ENCODE measurements at places on chromosomes 7 and 10.

DNA sequence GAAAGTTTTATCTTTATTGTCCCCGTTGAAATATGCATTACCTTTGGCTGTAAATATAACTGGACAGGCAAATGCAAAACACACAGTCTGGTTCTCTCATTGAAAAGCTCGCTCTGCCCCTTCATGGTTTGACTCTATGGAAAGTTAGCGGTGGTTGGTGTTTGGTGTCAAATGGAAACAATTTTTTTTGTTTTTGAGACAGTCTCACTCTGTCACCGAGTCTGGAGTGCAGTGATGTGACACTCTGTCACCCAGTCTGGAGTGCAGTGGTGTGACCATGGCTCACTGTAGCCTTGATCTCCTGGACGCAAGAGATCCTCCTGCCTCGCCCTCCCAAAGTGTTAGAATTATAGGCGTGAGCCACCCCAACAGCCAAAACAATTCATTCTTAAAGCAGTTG is 149.7 kb downstream of the LRRC4 start:
- DNase-seq: no peak

- DNase-seq: no peak
Measured at GRCh38 chr7:1430056-1430845, 29.0 kb downstream of the MICALL2 start.

- peak; percentile 89 for DNase-seq
Measured at GRCh38 chr7:133582766-133583523, 330.1 kb downstream of the EXOC4 start.

DNA sequence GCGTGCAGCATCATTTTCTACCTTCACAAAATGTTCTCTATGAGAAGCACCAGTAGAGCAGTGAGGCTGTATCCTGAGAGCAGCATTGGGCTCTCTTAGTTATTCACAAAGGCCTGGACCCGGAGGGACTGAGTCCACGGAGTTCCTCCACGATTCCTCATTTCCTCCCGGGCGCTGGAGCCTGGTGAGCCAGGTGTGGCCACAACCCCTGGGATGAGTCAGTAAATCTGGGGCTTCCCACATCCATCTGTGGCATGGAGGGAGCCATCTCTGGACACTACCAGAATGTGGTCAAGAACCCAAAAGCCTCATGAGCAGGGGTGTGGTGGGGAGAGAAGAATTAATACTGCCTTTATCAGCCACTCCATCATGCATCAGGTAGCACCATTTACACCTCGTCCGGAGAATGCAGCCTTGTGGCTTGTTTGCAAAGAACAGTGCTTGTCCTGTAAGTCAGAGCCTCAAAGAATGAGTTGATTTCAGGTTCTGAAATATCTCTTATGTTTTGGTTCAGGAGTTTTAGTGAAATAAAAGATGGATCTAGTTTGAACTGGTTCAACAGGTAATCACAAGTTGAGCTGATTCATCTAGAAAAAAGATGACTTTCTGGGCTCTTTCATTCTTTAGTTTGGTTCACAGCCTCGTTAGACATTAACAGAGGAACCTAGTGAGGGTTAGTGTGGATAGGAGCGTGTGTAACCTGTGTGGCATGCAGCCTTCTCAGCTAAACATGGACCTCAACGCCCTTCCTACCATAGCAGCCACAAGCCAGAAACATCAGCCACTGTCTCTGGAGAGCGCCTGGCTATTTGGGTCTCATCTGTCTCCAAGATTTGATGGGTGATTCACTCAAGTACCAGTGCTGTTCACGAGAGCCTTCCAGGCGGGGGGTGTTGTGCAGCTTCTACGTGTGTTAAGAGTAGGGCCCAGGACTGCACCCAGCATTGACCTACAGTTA is 95.2 kb downstream of the WDR37 start:
- no peak for DNase-seq

DNA sequence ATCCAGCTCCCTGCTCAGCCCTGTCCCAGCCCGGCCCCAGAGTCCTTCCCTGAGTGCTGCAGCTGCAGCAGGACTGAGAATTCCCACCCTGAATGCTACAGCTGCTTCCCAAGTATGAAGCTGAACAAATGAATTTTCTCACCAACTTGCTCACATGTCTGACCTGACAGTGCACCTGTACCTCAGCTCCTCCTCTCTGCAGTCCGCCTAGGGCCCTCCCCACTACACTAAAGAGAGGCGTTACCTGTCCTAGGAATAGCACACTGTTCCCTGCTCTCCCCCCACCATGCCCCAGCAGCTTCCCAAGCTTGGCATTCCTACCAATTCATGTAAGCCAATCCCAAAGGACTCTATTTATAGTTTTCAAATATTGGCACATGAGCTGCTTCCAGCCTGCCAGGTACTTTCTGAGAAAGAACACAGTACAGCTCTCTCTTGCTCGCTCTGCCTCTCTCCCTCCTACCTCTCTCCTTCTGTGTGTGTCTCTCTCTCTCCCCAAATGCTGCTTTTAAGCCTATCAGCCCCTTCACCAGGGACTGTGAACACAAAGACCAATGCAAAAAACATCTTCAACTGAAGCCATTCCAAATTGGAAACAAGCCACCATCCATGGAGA is 400.1 kb downstream of the TNS3 start:
- DNase-seq: no peak

- no peak for DNase-seq
Measured at GRCh38 chr10:24695452-24695851, 28.2 kb downstream of the ARHGAP21 start.

DNA sequence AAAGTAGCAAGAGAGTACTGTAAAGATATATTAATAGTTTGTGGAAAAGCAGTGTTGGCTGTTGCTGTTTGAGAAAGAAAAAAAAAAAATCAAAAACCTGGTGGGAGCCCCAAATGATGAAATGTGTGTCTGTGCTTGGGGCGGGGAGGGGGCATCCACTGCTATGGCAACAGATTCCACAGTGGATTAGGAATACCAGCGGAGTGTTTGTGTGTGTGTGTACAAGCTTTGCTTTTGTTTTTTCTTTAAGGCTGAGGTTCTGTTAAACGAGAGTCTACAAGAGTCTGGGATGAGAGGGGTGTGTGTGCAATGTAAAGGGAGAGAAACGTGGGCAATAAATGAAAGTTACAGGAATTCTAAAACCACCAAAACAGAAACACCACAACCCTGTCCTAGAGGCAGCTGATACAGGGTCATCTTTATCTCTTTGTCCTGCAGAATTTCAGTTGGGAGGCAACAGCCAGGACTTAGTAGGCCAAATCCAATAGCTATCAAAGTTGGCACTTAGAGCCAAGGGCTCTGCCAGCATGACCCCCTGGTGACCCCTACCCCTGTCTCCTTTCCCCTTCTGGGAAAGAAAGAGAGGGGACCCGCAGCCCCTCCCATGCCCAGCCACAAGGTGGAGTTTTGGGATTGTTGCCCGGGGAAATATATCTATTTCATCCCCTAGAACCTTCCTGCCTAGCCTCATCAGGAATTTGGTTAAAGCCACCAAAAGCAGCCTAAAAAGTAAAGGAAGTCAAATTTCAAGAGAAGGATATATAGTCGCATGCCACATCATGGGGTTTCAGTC is 85.4 kb downstream of the OSBPL3 start:
- DNase-seq: no peak

DNA sequence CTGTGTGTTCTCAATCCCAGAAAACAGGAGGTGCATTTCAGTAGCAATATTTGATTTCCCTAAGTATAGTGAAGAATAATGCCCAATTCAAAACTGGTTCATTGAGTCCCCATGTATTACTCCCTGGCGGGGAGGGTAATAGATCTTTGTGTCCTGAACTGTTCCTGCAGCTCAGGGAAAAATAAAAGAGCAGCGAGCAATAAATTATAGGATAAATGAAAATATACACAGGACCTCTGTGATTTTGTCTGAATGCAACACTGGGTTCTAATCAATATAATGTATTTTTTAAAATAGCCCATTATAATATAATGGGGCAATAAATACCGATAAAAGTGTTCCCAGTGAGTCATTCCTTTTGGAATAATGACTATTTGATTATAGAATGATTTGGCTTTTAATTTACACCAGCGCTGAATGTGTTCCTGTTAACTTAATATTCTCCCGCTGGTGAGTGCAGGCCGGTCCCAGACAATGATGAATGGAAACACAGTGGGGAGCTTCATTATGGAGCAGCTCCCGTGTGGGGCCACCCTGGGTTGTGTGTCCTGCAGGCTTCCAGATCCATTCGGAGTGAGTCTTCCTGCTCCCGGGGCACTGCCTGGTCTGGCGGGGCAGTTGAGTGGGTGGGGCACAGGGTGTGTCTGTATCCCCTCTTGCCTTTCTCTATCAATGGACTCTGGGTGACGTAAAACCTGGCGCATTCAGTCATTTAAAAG is 263.1 kb downstream of the ACTR3B start:
- no peak for DNase-seq

GRCh38 chr10:44806950-44807349 is 104.2 kb upstream of the TMEM72 start:
- DNase-seq: no peak

DNA sequence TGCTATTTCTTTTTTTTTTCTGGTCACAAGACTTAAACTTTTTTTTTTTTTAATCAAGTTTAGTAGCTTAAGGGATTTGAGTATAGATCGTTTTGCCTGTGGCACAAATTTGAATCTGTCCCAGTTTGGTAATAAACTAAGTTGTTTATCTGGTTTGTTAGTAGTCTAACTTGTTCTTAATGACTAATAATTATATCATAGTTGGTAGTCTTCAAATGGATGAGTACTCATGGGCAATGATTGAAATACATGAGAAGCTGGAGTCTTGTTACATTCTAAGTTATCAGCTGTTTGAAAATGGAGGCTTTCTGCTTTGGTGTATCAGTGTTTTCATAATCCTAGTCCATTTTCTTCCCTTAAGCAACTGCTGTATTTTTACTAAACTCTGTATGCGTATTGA is 12.3 kb downstream of the BTAF1 start:
- DNase-seq: no peak

- DNase-seq: no peak
Measured at GRCh38 chr7:36571190-36571560, 153.1 kb downstream of the AOAH start.

DNA sequence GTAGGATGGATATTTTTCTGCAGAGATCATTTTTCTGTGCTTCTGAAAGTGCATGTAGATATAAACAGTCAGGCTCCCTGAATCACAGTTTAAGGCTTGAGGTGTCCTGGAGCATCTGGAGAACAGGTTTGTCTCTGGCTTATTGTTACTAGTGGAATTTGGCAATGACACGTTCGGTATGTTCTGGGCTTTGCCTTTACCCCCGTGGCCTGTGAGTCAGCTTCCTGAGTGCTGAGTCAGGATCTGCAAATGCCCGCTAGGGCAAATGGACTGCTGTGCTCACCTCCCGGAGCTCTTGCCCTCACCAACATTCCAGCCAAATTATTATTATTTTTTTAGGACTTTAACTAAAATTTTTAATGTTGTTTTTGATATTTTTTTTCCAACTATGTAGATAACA is 192.5 kb upstream of the PRSS1 start:
- DNase-seq: peak; percentile 99

DNA sequence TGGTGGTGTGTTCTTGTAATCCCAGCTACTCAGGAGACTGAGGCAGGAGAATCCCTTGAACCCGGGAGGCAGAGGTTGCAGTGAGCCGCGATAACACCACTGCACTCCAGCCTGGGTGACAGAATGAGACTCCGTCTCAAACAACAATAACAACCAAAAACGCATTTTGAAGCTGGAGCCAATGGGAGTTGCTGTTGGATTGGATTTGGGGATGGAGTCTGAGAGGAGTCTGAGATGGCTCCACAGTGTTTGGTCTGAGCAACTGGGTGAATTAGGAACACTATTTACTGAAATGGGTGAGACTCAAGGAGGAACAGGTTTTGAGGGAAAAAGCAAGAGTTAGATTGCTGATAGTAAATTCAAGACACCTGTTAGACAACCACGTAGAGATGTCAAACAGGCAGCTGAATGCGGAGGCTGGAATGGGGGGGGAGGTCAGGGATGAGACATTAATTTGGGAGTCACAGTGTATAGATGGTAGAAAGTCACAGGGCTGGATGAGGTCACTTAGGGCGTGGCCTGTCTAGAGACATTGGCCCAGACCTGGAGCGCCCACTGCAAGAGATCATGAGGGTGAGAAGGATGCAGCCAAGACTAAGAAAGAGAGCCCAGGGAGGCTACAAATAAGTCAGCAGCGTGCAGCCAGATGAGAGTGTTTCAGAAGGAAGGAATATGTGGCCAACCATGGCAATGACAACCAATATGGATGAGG is 56.4 kb downstream of the CYCS start:
- no peak for DNase-seq

DNA sequence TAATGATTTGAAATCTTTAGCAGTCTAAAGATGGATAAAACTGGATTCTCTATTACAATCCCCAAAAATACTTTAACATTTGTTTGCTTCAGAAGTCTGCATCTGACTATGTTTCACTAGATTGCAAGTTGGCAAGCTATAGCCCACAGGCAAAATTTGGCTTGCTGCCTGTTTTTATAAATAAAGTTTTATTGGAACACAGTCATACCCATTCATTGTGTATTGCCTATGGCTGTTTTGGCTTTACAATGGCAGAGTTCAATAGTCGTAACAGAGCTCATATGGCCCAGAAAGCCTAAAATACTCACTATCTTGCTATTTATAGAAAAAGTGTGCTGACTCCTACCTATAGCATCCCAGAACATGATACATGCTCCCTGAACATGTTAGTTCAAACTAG is 89.0 kb upstream of the GPR141 start:
- DNase-seq: no peak

DNA sequence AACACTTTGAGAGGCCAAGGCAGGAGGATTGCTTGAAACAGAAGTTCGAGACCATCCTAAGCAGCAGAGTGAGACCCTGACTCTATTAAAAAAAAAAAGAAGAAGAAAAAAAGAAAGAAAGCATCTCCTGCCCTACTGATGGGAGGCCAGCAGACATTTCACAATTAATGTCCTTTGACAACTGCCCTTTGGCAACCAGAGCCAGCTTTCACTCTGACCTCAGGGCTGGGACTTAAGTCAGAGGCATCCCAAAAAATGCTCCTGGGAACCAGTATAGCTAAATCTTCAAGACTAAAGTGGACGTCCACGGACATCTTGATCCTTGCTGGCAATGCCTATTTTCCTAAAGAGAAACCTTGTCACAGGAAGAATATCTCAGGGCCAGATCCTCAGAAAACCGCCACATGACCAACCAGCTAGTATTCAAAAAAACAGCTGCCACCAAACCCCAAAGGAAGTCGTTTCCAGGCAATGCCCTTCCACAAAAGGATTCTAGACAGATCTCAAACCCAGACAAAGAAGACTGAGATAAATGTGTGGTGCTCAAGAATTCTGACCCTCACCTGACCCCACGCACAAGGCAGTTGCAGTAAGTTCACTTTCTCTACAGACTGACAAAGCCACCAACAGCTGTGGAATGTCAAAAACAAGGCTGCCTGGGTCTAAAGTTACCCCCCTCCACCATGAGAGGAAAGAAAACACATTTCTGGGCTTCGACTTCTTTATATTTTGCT is 18.4 kb downstream of the GFRA1 start:
- DNase-seq: peak; percentile 62

GRCh38 chr10:34808801-34809745 is 6.0 kb downstream of the PARD3 start:
- DNase-seq: peak; percentile 53

GRCh38 chr7:132872034-132872433 is 209.9 kb downstream of the CHCHD3 start:
- DNase-seq: no peak

GRCh38 chr7:129271500-129272355 is 46.9 kb downstream of the AHCYL2 start:
- peak; percentile 26 for DNase-seq

- DNase-seq: no peak
Measured at GRCh38 chr7:153638821-153639435, 413.3 kb upstream of the DPP6 start.

GRCh38 chr7:158014976-158015375 is 572.6 kb downstream of the PTPRN2 start:
- no peak for DNase-seq

All from fibroblast of skin of abdomen (primary cell).